Coronary artery (tissue), 2 donors: ENCODE measurements at places on chromosomes 2 and 18.

GRCh38 chr18:1361936-1362335 lies 457.3 kb downstream of the ADCYAP1 start:
- DNase-seq, result no peak

GRCh38 chr2:67215214-67216055 lies 181.7 kb upstream of the ETAA1 start:
- no peak for DNase-seq

DNA sequence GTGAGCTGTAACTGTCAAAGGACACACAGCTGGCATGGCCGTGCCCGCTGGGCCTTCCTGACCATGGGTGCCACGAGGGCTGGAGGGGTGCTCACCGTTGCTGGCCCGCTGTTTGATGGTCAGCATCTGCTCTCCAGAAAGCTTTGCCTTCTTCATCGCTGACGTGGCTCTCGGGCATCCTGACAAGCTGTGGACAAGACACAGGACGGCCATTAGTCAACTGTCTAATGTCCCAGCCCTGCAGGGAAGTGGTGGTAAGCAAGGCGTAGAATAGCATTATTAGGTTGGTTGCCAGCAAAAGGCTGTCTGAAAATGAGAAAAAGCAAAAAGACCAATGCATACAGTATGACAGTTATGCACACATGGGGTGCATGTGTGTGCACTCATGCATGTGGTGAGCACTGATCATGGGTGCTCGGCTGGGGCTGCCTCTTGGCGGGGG lies 64.7 kb upstream of the PXDN start:
- no peak for DNase-seq

- DNase-seq, result no peak
Observed at GRCh38 chr2:36165132-36165531, 190.4 kb upstream of the CRIM1 start.

GRCh38 chr18:56545464-56545863 lies 92.9 kb downstream of the TXNL1 start:
- DNase-seq, result no peak

GRCh38 chr2:95079199-95079683 lies 42.4 kb downstream of the MRPS5 start:
- no peak for DNase-seq

- DNase-seq, result no peak
Observed at GRCh38 chr2:99970292-99970868, 172.0 kb downstream of the AFF3 start.

DNA sequence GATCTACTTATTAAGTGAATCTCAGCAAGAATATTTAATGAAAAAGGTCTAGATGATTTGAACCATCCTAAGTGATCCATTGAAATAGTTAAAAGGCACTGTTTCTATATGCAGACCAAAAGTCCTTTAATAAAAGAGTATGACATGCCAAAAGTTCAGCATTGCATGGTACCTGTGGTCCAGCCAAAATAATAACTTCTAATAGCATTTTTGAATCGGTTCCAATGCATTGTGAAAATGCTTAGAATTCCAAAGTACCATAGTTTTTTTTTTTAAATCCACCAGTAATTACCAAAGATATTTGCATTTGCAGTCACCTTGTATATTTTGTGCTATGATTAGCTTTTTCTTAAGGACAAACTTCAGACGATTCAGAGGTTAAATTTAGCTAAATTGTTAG lies 79.9 kb downstream of the NYAP2 start:
- DNase-seq, result no peak

- no peak for DNase-seq
Observed at GRCh38 chr2:204635478-204635877, 90.2 kb downstream of the PARD3B start.

DNA sequence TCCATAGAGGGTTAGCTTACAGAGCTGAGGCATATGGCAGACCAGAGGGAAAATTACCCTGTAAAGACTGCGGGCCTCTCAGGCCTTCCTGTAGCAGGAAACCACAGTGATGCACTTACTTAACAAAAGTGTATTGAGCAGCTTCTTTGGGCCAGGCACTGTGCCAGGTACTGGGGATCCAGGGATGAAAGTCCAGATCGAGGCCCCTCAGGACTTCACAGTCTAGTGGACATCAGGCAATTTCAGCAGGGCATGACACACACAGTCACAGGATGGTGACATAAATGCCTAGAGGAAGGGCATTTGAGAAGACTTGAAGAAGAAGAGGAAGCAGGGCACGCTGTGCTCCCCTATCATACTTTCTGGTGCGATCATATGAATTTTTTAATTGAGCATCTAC lies 71.7 kb downstream of the MARCO start:
- peak; percentile 28 for DNase-seq

DNA sequence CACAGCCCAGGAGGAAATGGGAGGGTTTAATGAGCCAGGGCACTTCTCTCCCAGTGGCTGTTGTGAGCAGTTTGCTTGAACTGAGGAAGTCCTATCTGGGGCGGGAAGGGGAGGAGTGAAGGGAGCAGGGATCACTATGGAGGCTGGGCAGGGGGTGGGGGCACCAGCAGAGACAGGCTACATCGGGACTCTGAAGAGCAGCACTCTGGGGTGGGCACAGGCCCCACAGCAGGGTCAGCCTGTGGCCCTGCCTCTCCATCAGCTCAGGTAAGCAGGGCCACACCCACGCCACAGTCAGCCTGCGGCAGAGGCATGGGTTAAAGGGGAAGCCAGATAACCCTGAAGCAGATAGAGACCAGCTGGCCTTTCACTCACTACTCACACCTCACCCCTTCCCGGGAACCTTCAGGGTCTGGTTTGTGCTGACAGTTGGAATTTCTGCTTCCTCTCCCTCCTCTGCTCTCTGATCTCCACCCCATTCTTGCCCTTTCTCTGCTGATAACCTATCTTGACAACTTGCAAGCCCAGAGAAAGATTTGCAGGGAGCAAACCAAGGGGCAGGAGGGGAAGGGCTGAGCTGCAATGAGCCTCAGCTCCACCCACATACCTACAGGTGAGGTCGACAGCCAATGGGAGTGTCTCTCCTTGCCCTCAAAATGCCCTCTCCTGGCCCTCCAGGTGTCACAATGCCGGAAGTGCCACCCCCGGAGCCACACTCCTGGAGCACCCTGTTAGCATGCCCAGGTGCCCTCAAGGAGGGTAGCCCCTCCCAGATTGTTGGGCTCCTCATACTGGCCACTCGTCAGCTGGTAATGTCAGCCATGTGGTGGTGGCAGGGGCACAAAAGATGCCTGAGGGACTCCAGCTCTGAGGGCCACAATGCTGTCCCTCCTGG lies 3.7 kb downstream of the SIGLEC15 start:
- peak; percentile 73 for DNase-seq

GRCh38 chr2:147182260-147182659 lies 662.6 kb upstream of the ACVR2A start:
- DNase-seq, result no peak

- no peak for DNase-seq
Observed at GRCh38 chr2:65479524-65479923, 47.1 kb upstream of the SPRED2 start.

DNA sequence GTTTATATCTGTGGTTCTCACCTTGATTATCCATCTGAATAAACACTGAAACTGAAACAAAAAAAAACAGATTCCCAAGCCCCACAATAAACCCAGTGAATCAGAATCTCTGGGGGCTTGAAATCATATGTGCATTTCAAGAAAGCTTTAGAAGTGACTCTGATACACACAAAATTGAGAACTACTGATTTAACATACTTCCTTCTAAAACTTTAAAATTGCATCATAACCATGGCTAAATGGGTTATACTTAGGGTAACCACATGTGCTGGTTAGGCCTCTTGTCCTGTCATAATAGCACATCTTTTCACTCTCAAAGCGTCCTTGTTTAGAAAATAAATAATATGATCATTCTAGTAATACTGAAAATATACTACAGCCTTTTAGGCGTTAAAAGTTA lies 100.9 kb downstream of the ATAD2B start:
- no peak for DNase-seq

- no peak for DNase-seq
Observed at GRCh38 chr2:173434762-173435569, 80.3 kb downstream of the CDCA7 start.

DNA sequence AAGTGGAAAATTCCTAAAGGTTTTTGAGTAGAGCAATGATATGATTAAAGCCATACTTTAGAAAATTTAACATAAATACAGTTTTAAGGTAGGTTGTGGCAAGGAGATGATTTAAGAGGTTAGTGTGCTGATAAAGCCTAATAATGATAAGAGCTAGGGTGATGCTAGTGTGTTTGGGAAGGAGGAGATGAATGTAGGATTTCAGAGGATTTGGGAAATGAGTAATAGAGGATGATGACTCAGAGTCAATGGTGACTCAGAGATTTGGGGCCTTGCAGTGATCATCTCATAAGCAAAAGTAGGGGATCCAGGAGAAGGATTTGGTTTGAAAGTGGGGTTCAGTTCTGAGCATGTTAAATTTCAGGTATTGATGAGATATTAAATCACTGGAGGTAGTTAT lies 23.3 kb downstream of the STAMBP start:
- no peak for DNase-seq

GRCh38 chr2:175008801-175009495 lies 3.8 kb upstream of the CHN1 start:
- DNase-seq, result no peak

GRCh38 chr2:168935810-168936581 lies 34.9 kb downstream of the G6PC2 start:
- DNase-seq, result no peak

DNA sequence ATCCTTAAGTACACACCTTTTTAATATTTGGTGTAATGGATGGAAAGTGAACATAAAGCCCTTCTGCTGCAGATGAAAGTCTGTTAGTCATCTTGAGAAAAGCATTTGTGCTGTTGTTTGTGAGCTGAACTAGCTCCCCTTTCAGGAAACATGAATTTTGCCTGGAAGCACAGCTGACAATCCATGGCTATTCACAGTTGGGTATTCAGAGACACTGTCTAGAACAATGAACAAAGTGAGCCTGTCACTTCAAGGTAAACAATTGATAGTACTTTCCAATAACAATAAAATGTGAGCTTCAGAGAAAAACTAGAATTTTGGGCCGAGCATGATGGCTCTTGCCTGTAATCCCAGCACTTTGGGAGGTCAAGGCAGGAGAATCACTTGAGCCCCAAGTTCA lies 6.8 kb upstream of the EFHD1 start:
- no peak for DNase-seq

GRCh38 chr2:151842830-151843690 lies 14.8 kb upstream of the ARL5A start:
- DNase-seq, result no peak

DNA sequence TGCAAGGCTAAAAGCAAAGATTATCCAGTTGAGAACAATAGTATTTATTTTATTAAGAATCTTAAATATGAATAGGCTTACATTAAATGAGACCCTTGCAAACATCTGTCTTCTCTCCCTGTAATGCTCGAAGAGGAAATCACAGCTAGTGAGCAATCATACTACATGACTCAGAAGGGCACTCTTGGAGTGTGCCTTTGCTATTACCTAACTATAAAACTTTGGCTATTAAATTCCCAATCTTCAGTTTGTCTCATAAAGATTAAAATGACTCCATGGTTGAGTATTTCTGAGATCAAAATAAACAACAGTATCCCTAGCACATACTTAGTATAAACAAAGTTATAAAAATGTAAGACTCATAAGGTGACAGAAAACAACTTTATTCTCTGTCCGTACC lies 296.9 kb downstream of the KCNJ3 start:
- DNase-seq, result no peak

GRCh38 chr2:113980946-113981345 lies 91.1 kb downstream of the ACTR3 start:
- no peak for DNase-seq
